ENCODE measurements at places on chromosomes 6 and 20.

GRCh38 chr20:732727-733126, 35.6 kb downstream of the SLC52A3 start:
- DNase-seq: no peak

DNA sequence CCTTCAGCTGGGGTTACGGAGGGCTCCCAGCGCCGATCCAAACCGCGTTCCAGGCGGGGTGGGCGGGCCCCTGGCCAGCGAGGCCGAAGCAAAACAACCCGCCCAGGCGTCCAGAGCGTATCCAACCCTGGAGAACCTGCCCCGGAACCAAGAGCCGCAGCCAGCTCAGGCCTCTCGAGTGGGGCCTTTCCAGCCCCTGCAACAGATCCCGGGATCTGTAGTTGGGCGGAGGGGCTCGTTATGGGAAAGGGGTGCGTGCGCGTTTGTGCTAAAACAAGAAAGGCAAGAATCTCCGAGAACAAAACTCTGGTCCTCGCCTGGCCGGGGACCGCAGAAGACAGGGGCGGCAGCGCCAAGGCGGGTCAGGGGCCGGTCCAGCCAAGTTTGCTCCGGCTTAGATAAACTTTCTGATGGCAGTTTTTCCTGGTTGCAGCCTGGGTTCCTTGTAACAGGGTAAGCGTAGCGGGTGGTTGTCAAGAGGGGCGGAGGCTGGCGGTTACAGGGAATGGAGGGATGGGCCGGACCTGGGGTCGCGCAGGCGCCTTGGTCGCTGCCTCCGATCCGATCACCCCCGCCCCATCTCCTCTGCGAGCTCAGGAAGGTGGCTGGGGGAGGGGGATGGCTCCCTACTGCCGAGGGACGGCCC, 448 bp upstream of the RIN2 start:
- no peak for DNase-seq

- no peak for DNase-seq
These were observed 39.0 kb downstream of the FARS2 start for GRCh38 chr6:5300206-5300764.

DNA sequence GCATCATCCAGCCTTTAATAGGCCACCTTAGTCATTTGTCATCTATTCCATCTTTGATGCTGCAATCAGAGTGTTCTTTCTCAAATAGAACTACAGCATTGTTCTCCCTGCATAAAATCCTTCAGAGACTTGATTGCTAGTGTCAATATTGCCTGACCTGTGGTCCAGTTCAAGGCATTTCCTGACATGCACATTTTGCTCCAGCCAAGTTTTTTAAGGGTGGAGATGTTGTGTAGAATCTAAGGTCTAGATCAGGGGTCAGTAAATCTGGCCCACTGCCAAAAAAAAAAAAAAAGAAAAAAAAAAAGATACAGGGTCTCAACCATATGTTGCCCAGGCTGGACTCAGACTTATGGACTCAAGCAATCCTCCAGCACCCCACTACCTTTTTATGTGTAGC, 354.4 kb downstream of the FRK start:
- no peak for DNase-seq

DNA sequence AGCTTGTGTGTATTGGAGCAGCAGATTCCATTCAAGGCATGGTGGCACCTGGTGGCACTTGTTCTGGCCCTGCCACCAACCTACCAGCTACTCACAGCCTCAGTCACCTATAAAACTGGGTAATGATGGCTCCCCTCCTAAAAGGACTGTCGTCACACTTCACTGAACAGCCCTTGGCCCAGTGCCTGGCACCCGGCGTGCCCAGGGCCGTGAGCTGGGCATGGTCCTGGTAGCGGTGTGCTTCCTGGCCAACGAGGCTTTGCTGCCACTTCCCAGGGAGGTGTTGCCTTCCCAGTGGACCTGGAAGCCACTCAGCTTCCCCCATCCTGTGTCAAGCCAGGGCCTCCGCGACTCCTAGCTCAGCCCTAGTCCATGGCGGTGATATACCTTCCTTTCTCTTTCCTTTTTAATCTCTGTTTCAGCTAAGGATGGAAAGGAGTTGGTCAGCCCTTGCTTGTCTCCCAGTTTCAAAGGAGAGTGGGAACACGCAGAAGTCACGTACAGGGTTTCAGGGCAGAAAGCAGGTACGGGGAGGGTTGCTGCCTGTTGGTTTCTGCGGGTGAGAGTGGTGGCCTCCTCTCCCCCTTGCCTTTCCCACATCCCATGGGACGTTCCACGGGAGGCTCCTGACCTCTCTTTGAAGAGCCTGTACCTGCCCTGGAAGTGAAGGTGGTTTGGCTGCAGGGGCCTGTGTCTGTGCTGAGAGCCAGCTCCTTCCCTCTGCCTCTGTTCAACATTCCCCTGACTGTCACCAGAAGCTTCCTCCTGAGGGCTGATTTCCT, 25.5 kb downstream of the ENTPD6 start:
- no peak for DNase-seq

GRCh38 chr6:135909737-135910387, 58.4 kb downstream of the PDE7B start:
- DNase-seq: peak; percentile 1

DNA sequence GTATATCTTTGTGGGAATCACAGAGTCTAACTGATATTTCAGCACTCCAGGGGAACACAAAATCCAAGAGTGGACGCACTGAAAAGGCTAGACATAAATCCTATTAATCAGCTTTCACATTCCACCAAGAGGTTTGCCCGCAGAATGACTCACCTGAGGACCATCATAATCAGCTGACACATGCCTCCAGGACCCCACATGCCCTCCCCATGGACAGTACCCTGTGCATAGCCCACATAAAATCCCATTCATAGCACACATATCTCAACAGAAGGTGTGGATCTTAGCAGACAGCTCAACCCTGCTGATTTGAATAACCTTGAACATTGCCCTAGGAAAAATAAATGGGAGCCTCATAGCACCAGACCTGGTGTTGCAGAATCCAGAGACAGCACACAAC, 246.8 kb upstream of the TENT5A start:
- DNase-seq: no peak

DNA sequence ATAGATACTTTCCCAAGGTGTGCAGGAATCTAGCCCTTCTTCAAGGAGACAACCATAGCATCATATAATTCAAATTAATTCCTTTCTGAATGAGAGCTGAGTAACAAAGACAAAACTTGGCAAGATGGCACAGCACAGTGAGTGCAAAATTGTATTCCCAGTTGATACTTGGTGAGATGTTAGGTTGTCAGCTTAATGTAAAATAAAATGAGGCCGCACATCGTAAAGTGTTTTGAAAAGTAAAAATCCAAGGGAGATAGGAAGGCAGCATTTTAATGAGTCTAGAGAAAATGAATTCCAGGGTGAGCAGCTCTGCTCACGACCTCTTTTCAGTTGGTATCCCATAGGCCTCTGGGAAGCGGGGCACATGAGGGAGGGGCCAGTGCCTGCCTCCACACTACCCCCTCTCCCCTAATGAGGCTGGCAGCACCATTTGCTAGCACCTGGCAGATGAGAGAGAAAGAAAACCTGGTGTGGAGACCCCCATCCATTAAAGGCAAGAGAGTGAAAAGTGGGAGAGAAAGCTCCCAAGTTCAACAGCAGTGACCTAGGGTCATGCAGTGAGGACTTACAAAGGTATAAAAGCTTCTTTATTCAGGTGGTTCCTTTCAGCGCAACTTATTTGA, 158.4 kb downstream of the BTBD9 start:
- no peak for DNase-seq

GRCh38 chr6:32522302-32523047, 7.6 kb downstream of the HLA-DRB5 start:
- DNase-seq: no peak

GRCh38 chr6:27312950-27313271, 838 bp upstream of the POM121L2 start:
- DNase-seq: no peak

- no peak for DNase-seq
These were observed 66.8 kb downstream of the PPP1R3G start for GRCh38 chr6:5151955-5152401.

GRCh38 chr6:151729829-151730495, 77.5 kb upstream of the ESR1 start:
- DNase-seq: no peak

DNA sequence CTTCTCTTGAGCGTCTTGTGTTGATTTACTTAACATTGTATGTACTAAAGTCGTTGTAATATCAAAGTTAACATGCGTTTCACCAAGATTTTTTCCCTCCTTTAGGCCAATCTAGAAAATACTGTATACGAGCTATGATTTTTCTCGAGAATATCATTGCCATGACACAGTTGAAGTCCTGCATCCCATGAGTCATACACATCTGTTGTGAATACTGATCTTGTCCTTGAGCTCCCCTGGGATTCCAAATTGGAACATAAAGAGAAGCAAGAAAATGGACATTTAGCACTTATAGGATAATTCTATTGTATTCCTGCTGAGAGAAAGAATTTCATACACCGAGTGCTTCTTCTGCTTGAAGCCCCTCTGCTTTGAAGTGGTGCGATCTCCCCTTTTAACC, 109.6 kb downstream of the SLC35B3 start:
- no peak for DNase-seq

- peak; percentile 54 for DNase-seq
These were observed 38.2 kb downstream of the C6orf132 start for GRCh38 chr6:42104095-42104803.

DNA sequence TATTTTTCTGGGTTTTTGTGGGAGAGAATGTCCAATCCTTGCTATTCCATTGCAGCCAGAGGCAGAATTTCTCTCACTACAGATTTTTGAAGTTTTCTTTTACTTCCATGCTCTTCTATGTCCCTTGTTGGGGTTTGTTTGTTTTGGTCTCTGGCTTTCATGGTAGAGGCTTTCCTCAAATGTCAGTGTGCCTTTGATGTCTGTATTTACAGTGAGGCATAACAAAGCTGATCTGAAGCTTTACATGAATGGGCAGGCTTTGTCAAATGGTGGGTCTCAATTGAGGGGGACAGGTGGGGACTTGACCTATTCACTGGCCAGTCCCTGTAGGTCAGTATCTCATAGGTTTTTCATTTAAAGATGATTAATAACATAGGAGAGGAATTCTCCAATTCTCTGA, 8.6 kb upstream of the CARMIL1 start:
- no peak for DNase-seq

GRCh38 chr6:71410164-71410566, 121.6 kb downstream of the OGFRL1 start:
- DNase-seq: no peak

- DNase-seq: no peak
These were observed 48.1 kb downstream of the TCP11 start for GRCh38 chr6:35093118-35093445.

- no peak for DNase-seq
These were observed 23.4 kb upstream of the INSM1 start for GRCh38 chr20:20344476-20344875.

DNA sequence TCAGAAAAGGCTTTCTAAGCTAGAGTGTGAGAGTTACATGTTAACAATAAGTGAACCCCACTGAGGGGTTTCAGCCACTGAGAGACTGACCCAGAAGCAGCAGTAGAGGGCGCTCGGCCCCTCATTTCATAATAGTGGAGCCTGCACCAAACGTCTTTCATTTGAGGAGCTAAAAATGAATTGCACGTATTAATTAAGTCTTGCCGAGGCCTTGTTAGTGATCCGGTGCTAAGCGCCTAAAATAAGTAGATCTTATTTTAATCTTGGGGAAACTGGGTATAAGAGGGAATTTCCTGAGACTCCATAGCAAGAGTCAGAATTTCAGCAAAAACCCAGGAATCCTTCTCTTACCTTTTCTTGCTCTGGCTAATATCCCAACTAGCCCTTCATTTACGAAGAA, 209.7 kb downstream of the FARS2 start:
- peak; percentile 8 for DNase-seq

GRCh38 chr6:111353912-111354462, 129.0 kb downstream of the REV3L start:
- no peak for DNase-seq

DNA sequence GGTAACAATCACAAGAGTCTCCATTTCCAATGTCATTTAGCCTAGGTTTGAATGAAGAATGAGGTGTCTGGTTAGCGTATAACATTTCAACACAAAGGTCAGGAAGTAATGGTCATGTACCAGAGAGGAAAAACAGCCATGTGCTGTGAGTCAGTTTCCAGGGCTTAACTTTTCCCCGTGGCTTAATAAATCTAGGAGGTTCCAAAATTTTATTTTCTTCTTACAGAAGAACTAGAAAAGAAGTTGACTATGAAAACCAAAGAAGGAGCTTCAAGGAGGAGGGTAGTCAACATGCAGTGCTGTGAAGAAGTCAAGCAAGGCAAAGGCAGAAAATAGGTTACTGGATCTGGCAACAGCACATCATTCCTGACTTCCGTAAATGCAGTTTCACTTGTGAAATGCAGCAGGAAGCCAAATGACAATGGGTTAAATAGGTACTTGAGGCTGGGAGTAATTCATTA, 8.4 kb upstream of the GABRR2 start:
- DNase-seq: no peak

DNA sequence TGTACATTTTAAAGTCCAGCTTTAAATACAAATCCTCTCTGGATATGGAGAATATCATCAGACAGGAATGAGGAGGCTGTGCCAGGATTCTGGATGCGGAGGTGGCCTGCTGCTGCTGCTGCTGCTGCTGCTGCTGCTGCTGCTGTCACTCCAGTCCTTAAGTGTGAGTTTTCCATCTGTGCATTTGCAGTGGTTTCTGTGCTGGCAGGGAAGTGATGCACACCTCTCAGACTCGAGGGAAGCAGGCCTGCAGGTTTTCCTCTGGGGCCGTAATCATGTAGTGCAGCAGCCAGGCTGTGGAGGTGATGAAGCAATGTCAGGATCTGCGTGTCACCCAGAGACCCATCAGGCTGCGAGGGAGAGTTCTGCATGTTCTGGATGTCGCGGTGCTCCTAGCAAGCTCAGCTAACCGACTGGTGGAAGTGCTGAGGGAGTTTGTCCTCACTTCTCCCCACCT, 32.0 kb downstream of the CFAP61 start:
- DNase-seq: no peak

DNA sequence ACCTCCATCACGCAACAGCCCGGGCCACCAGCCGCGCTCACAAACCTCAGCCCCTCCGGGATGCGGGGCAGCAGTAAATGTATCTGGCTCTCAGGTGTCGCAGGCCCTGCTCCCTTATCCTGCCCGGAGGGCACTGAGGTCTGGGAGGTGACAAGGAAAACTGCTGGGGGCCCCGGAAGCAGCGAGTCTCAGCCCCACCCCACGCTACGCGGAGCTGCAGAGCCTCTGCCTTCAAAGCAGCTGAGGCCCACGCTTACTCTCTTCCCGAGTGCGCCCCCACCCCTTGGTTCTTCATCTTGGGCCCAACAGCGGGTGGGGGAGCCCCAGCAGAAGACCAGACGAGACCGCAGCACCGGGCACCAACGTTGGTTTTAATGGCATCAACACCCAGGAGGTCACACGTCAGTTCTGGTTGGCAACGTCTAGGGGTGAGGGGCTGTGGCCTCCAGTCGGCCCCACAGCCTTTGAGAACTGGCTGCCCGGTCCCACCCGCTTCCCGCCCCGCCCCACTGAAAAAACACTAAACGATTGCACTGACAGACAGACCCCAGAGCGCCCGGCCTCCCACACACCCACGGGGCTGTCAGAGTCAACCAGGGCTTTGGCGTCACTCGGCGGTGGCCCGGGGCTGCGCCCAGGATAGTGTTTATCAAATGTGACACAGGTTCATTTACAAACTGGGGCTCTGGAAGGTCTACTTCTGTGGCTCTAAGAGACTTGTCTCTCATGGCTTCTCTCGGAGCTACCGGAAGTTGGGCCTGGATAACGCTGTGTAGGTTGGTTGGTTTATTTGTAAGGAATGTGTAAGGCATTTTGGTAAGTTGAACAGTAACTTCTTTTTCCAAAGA, 43.7 kb downstream of the DSTN start:
- DNase-seq: no peak

- DNase-seq: no peak
These were observed 123.0 kb downstream of the DTNBP1 start for GRCh38 chr6:15539722-15540270.

All from stimulated activated CD8-positive, alpha-beta memory T cell treated with anti-CD3 and anti-CD28 coated beads, Interleukin-12 subunit alpha, Interleukin-12 subunit beta, amount 100 ng/mL, for 4 hours (primary cell).